Astrocyte (in vitro differentiated cells and primary cell): ENCODE measurements at places on chromosomes 6 and 20. TPM values are rescaled to one million over a fixed set of nuclear protein-coding genes. Genes with fewer than 3 reads are reported as not detected.

MAS1L gene
- total RNA-seq: not detected in 2 replicates

MAPK13 gene
- total RNA-seq: 4.5 and 5.8 TPM in 2 replicates

MROH8 gene
- 1.2 and 1.3 TPM in 2 replicates for total RNA-seq

THBS2 gene
- total RNA-seq: 135 and 260 TPM in 2 replicates

TRDN gene
- not detected in 2 replicates for total RNA-seq

CASS4 gene
- total RNA-seq: 2.3 and 2.5 TPM in 2 replicates

PLA2G7 gene
- 0.43 and 0.48 TPM in 2 replicates for total RNA-seq

PDYN gene
- total RNA-seq: not detected in 2 replicates

KIF6 gene
- total RNA-seq: 1.2 and 2.0 TPM in 2 replicates

EPHA7 gene
- 0.55 and 0.82 TPM in 2 replicates for total RNA-seq

MCCD1 gene
- not detected in 2 replicates for total RNA-seq

HAO1 gene
- 0.17 and 0.20 TPM in 2 replicates for total RNA-seq

NMBR gene
- total RNA-seq: not detected in 2 replicates

SLC22A16 gene
- not detected in 2 replicates for total RNA-seq

CST7 gene
- total RNA-seq: 0.25 TPM in 1 of 2 replicates, not detected in the other

MEP1A gene
- not detected in 2 replicates for total RNA-seq

SLC17A3 gene
- total RNA-seq: not detected in 2 replicates

FKBP1A gene
- total RNA-seq: 360 and 379 TPM in 2 replicates

HSPA12B gene
- total RNA-seq: not detected in 2 replicates

RBBP8NL gene
- 0.14 TPM in 1 of 2 replicates, not detected in the other for total RNA-seq

PRICKLE4 gene
- 3.1 and 3.4 TPM in 2 replicates for total RNA-seq

FNDC1 gene
- total RNA-seq: 6.3 and 8.6 TPM in 2 replicates

POM121L2 gene
- not detected in 2 replicates for total RNA-seq

OR2B6 gene
- total RNA-seq: not detected in 2 replicates

HEY2 gene
- total RNA-seq: 1.0 and 2.4 TPM in 2 replicates

KHDC1L gene
- total RNA-seq: not detected in 2 replicates

EFCAB8 gene
- total RNA-seq: 0.41 and 0.65 TPM in 2 replicates

EFHC1 gene
- 25.6 and 30.6 TPM in 2 replicates for total RNA-seq

FLRT3 gene
- 6.9 and 14.6 TPM in 2 replicates for total RNA-seq

C20orf202 gene
- total RNA-seq: not detected in 2 replicates

ARFGEF3 gene
- 1.5 and 1.9 TPM in 2 replicates for total RNA-seq

HECA gene
- 10.3 and 11.1 TPM in 2 replicates for total RNA-seq

AURKA gene
- total RNA-seq: 10.4 and 14.8 TPM in 2 replicates

FAM184A gene
- total RNA-seq: 1.3 and 2.0 TPM in 2 replicates

TRIM15 gene
- not detected in 2 replicates for total RNA-seq

GDAP1L1 gene
- 0.64 and 0.77 TPM in 2 replicates for total RNA-seq

HNF4A gene
- not detected in 2 replicates for total RNA-seq

NKX2-4 gene
- not detected in 2 replicates for total RNA-seq

NEU1 gene
- 45.0 and 47.3 TPM in 2 replicates for total RNA-seq

MYLK2 gene
- 2.1 and 3.1 TPM in 2 replicates for total RNA-seq

NRN1 gene
- total RNA-seq: 0.82 and 1.0 TPM in 2 replicates

AIF1 gene
- total RNA-seq: not detected in 2 replicates

ADA gene
- total RNA-seq: 67.5 and 68.5 TPM in 2 replicates

TMEM200A gene
- 14.9 and 17.3 TPM in 2 replicates for total RNA-seq

CTNNBL1 gene
- 59.6 and 67.0 TPM in 2 replicates for total RNA-seq

CDH26 gene
- 0.17 and 0.34 TPM in 2 replicates for total RNA-seq
